ENCODE measurements at places on chromosomes 2 and 18.
A peak's percentile ranks its signal among the peaks of the same experiment; 100 is the strongest.

GRCh38 chr18:55290898-55291297 is 297.1 kb downstream of the TCF4 start:
- no peak for DNase-seq

- DNase-seq: no peak
Observed at GRCh38 chr2:226256709-226257376, 542.8 kb downstream of the IRS1 start.

- DNase-seq: no peak
Observed at GRCh38 chr2:43556256-43556655, 39.6 kb downstream of the THADA start.

DNA sequence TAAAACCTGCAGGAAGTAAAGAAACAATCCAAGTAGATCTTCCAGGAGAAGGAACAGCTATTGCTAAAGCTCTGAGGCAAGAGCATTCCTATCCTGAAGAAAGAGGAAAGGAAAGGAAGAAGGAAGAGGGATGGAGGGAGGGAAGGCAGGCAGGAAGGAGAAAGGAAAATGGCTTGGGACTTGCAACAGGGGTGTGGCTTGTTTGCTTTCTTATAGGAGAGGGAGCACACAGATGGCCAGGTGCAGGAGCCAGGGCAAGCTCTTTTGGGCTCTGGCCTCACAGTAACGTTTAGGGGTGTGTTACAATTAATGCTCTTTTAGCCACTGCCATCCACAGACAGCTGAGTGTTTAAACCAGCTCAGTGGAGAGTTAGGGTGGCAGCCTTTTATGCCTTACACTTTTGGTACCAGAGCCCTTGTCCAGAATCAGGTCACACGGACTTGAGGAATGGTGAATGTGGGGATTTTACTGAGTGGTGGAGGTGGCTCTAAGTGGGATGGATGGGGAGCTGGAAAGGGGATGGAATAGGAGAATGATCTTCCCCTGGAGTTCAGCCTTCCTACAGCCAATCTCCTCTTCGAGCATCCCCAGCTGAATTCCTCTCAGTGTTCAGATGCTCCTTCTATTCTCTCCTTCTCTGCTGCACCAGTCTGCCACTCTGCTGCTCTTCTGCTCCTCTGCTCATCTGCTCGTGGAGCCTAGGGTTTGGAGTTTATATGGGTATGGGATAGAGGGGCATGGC is 108.7 kb upstream of the SLC39A10 start:
- DNase-seq: no peak

DNA sequence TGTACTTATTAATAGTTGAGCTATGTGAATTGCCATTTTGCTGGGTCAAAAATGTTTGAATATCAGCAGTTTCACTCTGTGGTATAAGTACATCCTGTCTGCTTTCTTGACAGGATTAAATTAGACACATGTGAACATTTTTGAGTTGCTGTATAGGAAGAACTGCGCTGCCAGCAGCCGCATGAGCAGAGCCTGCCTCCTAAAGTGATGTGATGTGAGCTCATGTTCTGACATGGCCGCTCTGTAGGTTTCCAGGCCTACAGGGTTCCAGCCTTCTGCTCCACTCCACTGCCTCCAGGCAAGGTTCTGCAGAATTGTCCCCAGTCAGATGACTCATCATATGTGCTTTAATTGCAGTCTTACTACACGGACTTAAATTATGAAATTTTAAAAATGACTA is 119.7 kb upstream of the NFATC1 start:
- no peak for DNase-seq

DNA sequence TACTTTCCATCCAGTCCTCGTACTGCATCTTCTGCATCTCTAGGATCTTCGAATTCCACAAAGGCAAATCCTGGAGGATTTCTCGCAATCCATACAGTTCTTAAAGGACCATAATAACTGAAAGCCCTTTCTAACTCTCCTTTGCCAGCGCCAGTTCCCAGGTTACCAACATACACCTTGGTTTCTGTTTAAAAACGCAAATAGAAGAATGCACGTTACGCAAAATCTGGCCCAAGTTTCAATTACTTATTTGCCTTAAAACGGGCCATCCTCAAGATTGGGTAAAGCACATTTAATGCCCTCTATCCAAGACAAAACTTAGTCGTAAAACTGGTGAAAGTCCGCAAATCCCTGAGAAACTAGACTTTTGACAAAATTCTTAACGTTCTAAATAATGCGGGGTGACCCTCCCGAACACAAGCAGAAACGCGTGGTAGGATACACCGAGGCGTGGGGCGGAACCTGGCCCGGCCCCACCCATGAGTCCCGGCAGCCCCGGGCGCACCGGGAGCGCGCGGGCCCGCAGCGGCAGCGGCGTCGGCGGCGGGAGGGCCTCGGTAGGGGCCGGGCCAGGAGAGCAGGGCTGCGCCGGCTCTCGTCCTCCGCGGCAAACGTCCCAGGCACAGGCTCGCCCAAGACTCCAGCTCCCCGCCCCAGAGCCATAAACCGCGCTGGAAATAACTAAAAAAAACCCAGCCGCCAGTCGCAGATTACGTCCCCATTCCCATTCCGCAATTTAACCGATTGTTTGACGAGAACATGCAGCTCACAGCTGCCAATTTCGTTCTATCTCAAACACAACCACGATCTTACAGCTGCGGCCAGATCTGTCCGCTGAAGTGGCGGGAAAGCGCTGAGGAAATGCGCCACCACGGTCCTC is 910 bp downstream of the SRSF7 start:
- DNase-seq: peak; percentile 53

DNA sequence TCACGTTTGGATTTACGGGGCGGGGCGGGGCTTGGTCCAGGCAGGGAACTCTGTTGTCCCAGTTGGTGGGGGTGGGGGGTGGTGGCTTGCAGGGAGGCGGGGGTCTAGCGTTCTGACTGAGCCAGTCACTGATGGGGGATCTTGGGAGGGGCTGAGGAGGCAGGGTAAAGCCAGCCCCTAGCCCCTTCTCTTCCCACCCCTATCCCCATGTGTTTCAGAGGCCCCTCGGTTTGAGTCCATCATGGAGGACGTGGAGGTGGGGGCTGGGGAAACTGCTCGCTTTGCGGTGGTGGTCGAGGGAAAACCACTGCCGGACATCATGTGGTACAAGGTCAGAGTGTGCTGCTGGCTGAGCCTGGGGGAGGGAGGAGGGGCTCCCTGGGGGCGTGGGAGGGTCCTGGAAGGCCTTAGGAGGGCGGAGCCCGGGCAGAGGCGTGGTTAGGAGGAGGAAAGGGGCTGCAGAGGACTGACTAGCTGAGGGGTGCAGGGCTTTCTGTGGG is 22.0 kb upstream of the GMPPA start:
- DNase-seq: no peak

- DNase-seq: no peak
Observed at GRCh38 chr2:112831946-112832840, 4.4 kb downstream of the IL1B start.
